ENCODE measurements at places on chromosomes 3 and 15. TPM values are rescaled to one million over a fixed set of nuclear protein-coding genes. Genes with fewer than 3 reads are reported as not detected.

C2CD4A gene
- total RNA-seq: 0.09 TPM

ZNF639 gene
- total RNA-seq: 31.8 TPM

SNRPN gene
- 71.9 TPM for total RNA-seq

GUCA1C gene
- not detected for total RNA-seq

TFG gene
- total RNA-seq: 95.0 TPM

ATP10A gene
- 14.1 TPM for total RNA-seq

LRRN1 gene
- total RNA-seq: 0.32 TPM

RSL24D1 gene
- 58.6 TPM for total RNA-seq

- no peak for DNase-seq
Measured at GRCh38 chr3:176587089-176587488, 610.2 kb downstream of the TBL1XR1 start.

- no peak for DNase-seq
Measured at GRCh38 chr3:9100513-9100894, 137.2 kb upstream of the RAD18 start.

- no peak for DNase-seq
Measured at GRCh38 chr3:135992072-135992471, 26.5 kb downstream of the PPP2R3A start.

DNA sequence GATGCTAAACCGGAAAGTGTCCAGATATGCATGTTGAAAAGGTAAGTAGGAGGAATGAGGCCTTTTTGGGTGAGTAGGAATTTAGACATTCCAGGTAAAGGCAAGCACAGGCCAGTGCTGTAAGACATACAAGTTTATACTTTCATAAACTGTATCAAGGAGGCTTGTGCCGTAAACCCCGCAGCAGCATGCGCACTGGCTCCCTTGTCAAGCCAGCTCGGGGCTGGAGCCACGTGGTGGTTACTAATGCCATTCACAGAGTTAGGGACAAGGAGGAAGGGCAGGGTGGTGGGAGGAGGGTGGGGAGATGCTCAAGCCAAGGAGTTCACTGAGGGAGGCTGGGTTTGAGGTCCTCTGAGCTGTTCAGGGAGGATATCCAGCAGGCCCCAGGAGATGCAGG lies 35.8 kb downstream of the PLD1 start:
- DNase-seq: no peak

GRCh38 chr15:35757765-35758164 lies 211.8 kb upstream of the DPH6 start:
- no peak for DNase-seq

DNA sequence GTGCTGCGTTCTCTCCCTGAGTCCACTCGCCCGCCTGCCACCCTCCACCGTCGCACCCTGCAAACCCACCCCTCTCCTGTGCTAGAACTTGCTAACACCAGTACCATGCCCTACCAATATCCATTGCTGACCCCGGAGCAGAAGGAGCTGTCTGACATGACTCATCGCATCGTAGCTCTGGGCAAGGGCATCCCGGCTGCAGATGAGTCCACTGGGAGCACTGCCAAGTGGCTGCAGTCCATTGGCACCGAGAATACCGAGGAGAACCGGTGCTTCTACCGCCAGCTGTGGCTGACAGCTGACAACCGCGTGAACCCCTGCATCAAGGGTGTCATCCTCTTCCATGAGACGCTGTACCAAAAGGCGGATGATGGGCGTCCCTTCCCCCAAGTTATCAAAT lies 4.9 kb upstream of the ALAS1 start:
- no peak for DNase-seq

DNA sequence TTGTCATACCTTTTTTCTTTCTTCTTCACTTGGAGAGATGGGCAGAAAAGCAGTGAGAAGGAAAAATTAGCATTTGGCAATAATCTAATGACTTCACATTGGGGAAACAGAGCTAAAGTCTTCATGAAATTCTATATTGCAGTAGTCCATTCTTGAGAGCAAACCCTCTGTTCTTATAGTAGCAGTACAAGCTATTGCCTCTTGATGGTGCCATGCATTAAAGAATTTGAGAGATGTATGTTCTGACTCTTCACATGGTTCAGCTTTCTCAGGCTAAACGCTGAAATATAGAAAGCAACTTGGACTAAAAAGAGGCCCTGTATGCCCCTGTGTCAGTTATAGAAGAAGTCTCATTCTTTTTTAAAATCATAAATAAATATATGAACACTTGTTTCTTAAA lies 36.0 kb downstream of the PHLDB2 start:
- DNase-seq: no peak

GRCh38 chr15:69526081-69527061 lies 73.8 kb downstream of the RPLP1 start:
- DNase-seq: no peak
